ENCODE measurements at places on chromosomes 7 and 10.
A peak's percentile ranks its signal among the peaks of the same experiment; 100 is the strongest.

DNA sequence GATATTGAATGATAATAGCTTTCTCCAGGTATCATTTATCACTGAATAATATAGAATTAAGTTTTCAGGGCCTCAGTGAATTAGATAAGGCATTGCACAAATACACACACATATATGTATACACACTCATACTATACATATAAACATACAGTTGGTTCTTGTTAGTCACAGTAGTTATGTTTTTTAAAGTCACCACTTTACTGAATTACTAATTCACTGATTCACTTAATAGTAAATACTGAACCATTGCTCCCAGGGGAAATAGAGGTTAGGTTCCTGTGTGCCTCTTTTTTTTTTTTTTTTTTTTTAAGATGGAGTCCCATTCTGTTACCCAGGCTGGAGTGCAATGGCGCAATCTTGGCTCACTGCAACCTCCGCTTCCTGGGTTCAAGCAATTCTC, 33.6 kb downstream of the PRR15 start:
- DNase-seq: no peak

GRCh38 chr10:86520871-86521677, 518 bp downstream of the WAPL start:
- DNase-seq: no peak

- DNase-seq: peak; percentile 99
Measured at GRCh38 chr7:93226310-93226709, at the start of gene HEPACAM2. HEPACAM2 (minus strand) TSS chr7:93226469.

GRCh38 chr7:67489881-67490280, 493.2 kb downstream of the TYW1 start:
- DNase-seq: no peak

DNA sequence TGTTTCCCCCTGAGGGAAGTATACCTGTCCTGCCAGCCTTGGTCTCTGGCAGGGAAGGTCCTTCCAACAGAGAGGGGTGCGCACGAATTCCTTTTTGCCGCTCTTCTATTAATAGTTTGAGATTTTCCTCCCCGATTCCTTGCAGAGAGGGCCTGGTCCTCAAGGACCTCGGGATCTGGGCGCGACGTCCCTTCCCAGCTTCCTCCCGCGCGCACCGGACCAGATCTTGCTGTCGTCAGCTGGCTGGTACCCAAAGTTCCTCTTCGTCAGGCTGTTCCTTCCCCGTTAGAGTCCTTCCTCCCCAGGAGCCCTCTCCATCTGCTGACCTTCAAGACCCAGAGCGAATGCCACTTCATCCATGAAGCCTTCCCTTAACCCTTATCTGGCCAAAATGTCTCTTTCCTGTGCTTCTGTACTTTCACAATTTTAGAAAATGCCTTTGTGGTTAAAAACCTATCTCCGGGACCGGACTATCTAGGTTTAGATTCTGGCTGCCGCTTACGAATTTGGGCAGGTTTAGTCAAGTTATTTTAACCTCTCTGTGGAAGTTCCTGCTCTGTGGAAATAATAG, 851 bp upstream of the GOT1 start:
- no peak for DNase-seq

Measured in NCI-H526 treated with DMSO at 0.1 percent for 48 hours (cell line).